Activated T-cell treated with anti-CD3 and anti-CD28 coated beads for 24 hours (primary cell): ENCODE measurements at places on chromosomes 1 and 21.

GRCh38 chr1:86169625-86170024 is 13.1 kb upstream of the COL24A1 start:
- no peak for DNase-seq

GRCh38 chr1:158002631-158003405 is 9.4 kb downstream of the KIRREL1 start:
- no peak for DNase-seq

DNA sequence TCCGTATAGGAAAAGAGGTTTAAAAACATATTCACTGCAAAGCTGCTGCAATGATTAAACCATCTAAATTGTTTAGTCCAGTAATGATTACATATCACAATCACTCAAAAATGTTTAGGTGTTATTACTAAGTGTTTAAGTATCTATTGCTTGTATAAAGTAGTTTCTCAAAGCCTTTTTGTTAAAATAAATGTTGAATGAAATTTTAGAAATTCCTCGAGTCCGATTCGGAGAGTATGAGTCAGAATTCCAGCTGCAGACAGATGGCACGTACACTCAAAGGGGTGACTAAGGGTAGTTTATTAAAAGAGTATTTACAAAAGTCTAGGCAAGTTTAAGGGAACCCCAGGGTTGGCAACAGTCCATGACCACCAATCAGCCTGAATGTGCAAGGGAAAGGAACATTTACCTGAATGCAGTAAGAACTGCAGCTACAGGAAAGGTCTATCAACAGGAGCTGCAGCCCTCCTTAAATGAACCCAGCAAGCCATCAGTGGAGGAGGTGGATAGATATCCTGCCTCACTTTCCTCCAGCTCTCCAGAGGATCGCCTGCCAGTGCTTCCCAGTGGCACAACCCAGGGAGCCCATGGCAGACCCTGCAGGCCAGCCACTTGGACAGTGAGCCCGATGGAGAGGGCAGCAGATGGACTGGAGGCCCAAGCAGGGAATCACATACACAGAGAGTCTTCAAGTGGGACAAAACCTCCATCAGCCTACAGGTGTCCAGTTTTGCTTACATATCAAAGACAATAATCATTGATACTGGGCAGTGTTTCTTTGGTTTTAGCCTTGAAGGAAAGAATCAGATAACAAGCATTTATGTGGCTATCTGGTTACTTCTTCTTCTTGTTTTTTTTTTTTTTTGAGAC is 92.1 kb upstream of the SLC44A3 start:
- DNase-seq: no peak

- DNase-seq: no peak
Observed at GRCh38 chr1:83673312-83673711, 325.6 kb downstream of the TTLL7 start.

DNA sequence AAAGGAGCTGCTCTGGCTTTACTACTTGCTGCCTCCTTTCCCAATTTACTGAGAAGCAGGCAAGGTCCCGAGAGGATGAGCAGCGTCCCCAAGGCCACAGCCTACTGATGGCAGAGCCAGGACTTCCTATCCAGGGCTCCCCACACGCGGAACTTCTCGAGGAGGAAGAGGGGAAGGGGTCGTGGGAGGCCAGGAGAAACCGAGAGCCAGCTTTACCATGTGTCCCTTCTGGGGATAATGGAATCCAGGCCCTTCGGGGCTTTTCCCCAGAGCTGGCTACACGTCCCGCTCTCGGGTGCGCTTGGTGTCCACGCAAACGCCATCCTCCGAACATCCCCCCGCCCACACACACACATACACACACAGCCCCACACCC is 4.3 kb upstream of the CCN1 start:
- DNase-seq: no peak

DNA sequence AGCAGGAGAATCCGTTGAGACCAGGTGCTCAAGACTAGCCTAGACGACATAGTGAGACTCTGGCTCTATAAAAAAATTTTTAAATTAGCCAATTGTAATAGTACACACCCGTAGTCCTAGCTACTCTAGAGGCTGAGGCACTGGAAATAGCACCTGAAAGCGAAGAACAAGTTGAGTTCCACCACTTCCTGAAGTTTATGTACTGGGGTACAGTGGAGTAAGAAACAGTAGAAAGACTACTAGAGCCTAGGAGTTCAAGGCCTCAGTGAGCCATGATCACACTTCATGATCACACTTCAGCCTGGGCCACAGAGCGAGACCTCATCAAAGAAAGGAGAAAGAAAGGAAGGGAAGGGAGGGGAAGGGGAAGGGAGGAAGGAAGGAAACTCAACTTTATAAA is 19.8 kb downstream of the RSBN1 start:
- DNase-seq: no peak
